ENCODE measurements at places on chromosomes 5 and 9.

- peak; percentile 31 for DNase-seq
These were observed 7.5 kb upstream of the ERAP2 start for GRCh38 chr5:96868603-96869371.

- no peak for DNase-seq
These were observed 146.9 kb upstream of the GNA14 start for GRCh38 chr9:77794985-77795384.

GRCh38 chr9:94157050-94157801, 73.0 kb downstream of the PTPDC1 start:
- DNase-seq = no peak

DNA sequence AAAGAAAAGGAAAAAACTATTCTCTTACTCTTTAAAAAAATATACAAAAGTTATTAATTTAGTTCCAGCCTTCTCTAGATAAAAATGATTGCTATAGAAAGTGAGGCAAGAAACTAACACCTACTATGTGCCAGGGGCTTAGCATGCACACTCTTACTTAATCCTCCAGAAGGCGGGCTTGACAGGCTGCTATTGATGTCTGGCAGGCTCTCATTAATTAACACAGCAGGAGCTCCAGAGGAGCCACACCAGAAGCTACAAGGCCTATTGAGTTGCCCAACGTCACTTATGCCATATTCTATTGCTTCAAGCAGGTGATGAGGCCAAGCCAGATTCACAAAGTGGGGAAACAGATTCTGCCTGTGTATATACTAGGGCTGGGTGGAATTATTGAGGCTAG, 54.6 kb upstream of the CLINT1 start:
- DNase-seq = no peak
